Activated naive CD8-positive, alpha-beta T cell treated with anti-CD3 and anti-CD28 coated beads, Interleukin-2, amount 10 ng/mL, durations not matched to agents 7 days and 5 days (primary cell): ENCODE measurements at places on chromosomes 3 and 15. TPM values are rescaled to one million over a fixed set of nuclear protein-coding genes. Genes with fewer than 3 reads are reported as not detected.

Gene UBP1
- 73.9 TPM for total RNA-seq

DNA sequence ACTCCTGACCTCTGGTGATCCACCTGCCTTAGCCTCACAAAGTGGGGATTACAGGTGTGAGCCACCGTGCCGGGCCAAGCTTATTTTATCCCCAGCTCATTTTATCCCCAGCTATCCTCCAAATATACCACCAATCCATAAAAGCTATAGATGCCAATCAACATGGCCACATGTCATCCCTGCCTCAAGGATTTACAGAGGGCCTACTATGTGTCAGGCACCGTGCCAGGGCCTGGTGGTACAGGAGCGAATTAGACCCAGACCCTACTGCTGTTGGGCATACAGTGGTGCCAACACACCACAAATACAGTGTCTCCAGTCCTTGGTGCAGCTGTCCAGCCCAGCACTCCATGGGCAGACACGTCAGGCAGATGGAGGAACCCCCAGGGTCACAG is 73.4 kb downstream of the SCN5A start:
- DNase-seq: no peak
- peaks cover 2% of the 10 kb centered on the region for H3K27me3 ChIP-seq
- H3K27ac ChIP-seq: no peak overlapping the region
- H3K36me3 ChIP-seq: no peaks in the 10 kb centered on the region
- no peaks in the 10 kb centered on the region for H3K4me1 ChIP-seq

Gene PTPN9
- 35.8 TPM for total RNA-seq

GRCh38 chr3:142574665-142575064 is 3.9 kb downstream of the ATR start:
- H3K36me3 ChIP-seq: peaks cover 14% of the 10 kb centered on the region
- H3K4me1 ChIP-seq: peaks cover 37% of the 10 kb centered on the region
- DNase-seq: no peak
- H3K4me3 ChIP-seq: no peak overlapping the region
- H3K27ac ChIP-seq: peak overlapping the region; percentile 40

- H3K36me3 ChIP-seq: no peaks in the 10 kb centered on the region
- peaks cover 21% of the 10 kb centered on the region for H3K4me1 ChIP-seq
- no peak overlapping the region for H3K4me3 ChIP-seq
- H3K27me3 ChIP-seq: no peaks in the 10 kb centered on the region
Measured at GRCh38 chr3:133469140-133469731, 69.4 kb downstream of the BFSP2 start.

GRCh38 chr3:87798567-87798947 is 260.2 kb downstream of the CGGBP1 start:
- no peaks in the 10 kb centered on the region for H3K36me3 ChIP-seq
- peaks cover 43% of the 10 kb centered on the region for H3K27me3 ChIP-seq
- H3K4me1 ChIP-seq: no peaks in the 10 kb centered on the region
- DNase-seq: no peak

Gene CAV3
- total RNA-seq: not detected

Gene CACNA1D
- not detected for total RNA-seq

Gene RUBCN
- 55.1 TPM for total RNA-seq

GRCh38 chr3:183824761-183825455 is 469 bp downstream of the MAP6D1 start:
- H3K27ac ChIP-seq: no peak overlapping the region
- peak overlapping the region; percentile 69 for H3K4me3 ChIP-seq
- H3K36me3 ChIP-seq: peaks cover 2% of the 10 kb centered on the region
- H3K4me1 ChIP-seq: peaks cover 8% of the 10 kb centered on the region
- DNase-seq: peak; percentile 55
- peaks cover 5% of the 10 kb centered on the region for H3K27me3 ChIP-seq

DNA sequence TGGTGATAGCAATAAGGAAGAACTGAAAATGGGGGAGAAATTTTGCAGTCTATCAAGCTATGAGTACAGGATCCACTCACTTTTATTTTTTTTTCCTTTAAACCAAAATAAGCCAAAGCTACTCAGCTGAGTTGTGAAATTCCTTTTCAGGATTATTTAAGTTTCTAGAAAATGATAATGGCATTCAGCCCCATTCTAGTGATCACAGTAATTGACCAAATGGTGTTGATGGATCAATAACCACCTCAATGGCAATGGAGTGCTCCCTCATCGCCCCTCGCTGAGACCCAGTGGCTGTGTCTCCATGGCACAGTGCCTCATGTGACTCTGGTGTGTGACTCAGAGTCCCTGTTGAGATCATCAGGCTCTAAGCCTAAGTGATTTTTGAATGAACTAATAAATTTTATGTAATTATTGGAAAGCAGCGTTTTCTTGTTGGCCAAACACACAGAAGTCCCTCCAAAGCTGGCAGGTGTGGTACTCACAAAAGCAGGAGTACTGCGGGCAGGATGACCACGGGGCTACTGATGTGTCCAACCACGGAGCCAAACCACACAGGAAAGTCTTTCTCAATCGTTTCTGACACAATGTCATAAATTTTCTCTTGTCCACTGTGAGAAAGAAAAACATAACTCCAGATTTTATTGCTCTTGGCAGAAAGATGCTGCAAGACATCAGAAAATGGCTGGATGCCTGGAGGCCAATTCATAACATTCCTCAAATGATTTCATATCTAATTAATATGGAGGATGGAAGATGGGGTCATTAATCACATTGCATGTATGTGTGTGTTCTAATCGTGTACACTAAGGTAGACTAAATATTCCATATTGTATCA is 14.4 kb upstream of the STARD5 start:
- H3K4me1 ChIP-seq: no peaks in the 10 kb centered on the region
- no peaks in the 10 kb centered on the region for H3K27me3 ChIP-seq
- no peak for DNase-seq
- no peaks in the 10 kb centered on the region for H3K36me3 ChIP-seq
- H3K4me3 ChIP-seq: no peak overlapping the region
- H3K27ac ChIP-seq: no peak overlapping the region

DNA sequence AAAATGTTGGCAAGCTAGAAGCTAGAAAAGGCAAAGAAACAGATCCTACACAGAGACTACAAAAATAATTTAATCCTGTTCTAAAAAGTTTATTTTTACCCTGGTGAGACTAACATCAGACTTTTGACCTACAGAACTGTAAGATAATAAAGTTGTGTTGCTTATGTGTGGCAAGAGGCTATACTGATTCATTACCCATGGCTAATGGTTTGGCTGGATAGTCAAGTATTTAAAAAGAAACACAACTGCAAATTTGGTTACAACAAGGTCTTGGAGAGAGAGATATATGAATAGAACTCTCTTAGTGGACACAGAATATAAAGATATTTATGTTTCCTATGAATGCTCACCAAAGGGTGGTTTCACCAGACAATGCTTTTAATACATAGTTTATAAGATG is 364.2 kb upstream of the PLSCR5 start:
- H3K4me1 ChIP-seq: no peaks in the 10 kb centered on the region
- H3K27me3 ChIP-seq: no peaks in the 10 kb centered on the region
- DNase-seq: no peak
- H3K27ac ChIP-seq: no peak overlapping the region
- no peaks in the 10 kb centered on the region for H3K36me3 ChIP-seq

GRCh38 chr15:19987389-19988048 is 554.1 kb downstream of the GOLGA6L6 start:
- H3K27me3 ChIP-seq: no peaks in the 10 kb centered on the region
- H3K27ac ChIP-seq: no peak overlapping the region
- DNase-seq: no peak

Gene FAM81A
- 2.2 TPM for total RNA-seq

- no peaks in the 10 kb centered on the region for H3K36me3 ChIP-seq
- H3K4me3 ChIP-seq: peak within 1 kb of the TSS; percentile 86
- H3K27ac ChIP-seq: peak within 1 kb of the TSS; percentile 72
- DNase-seq: peak; percentile 69
Measured at GRCh38 chr15:75647370-75648155, at the start of gene SNX33. Gene SNX33 (plus strand): TSS chr15:75647912. CDS start chr15:75649103, 1,191 bp downstream.

Gene RARRES1
- total RNA-seq: not detected

- H3K4me3 ChIP-seq: no peak overlapping the region
- peaks cover 5% of the 10 kb centered on the region for H3K36me3 ChIP-seq
Measured at GRCh38 chr15:41799488-41799805, 25.2 kb downstream of the MAPKBP1 start.

DNA sequence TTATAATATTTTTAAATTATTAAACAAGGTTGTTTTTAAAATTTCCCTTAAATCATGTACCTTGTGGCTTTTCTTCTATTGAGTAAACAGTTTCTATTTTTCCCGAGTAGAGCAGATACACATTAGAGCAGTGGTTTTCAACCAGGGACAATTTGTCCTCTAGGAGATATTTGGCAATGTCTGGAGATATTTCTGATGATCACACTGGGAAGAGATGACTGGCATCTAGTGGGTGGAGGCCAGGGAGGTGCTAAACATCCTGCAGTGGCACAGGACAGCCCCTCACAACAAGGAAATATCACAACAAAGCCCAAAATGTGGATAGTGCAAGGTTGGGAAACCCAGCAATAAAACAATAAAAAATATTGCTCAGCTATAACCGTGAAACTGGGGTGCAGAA is 113.0 kb upstream of the PTPRG start:
- no peak overlapping the region for H3K27ac ChIP-seq
- H3K27me3 ChIP-seq: no peaks in the 10 kb centered on the region
- no peaks in the 10 kb centered on the region for H3K36me3 ChIP-seq
- DNase-seq: no peak
- H3K4me3 ChIP-seq: no peak overlapping the region

DNA sequence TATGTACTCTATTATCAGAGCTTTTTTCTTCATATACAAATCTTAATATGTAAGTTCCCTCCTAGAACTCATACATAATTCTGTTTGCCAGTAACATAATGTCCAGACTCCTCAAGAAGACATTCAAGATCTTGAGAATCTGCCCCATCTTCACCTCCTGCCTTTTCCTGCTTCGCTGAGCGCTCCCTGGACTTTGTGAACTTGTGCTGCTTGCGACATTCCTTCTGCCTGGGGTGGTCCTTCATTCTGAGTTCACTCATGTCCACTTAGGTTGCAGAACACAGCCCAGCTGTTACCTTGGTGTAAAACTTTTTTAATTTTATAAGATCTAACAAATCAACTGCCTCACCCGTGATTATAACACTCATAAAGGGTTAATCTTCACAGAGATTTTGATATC is 478.5 kb upstream of the EPHA3 start:
- no peak overlapping the region for H3K27ac ChIP-seq
- no peaks in the 10 kb centered on the region for H3K4me1 ChIP-seq
- no peaks in the 10 kb centered on the region for H3K36me3 ChIP-seq
- DNase-seq: no peak
- H3K4me3 ChIP-seq: no peak overlapping the region

DNA sequence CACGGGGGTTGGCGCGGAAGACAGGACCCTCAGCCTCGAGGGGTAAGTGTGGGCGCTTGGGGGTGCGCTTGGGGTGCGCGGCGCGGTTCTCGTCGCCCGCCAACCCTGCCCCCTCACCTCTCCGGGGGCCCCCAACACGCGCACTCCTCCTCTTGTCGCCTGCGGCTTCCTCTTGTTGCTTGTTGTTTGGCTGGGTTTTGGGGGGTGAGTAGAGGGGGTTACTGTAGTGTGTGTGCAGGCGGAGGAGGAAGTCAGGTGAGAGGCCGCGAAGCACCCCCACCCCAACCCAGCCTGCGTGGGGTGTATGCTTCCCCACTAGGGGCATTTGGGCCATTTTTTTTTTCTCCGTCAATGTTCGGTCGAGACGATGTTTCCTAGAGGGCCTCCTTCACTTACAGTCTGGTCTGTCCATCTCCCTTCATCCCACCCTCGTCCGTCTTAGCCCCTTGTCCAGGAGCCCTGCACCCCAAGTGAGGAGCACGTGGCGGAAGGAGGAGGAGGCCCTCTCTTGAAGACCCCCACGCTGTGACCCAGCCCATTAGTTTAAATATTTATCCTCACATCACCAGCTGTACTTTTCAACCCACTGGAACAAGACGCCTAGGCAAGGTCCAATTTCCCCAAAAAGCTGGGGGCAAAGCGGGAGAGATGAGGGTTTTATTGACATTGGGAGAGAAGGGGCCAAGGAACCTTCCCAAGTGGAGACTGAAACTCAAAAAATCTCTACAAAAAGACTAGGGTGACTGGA is 20.4 kb upstream of the SATB1 start:
- peak overlapping the region; percentile 98 for H3K27ac ChIP-seq
- H3K4me3 ChIP-seq: peak overlapping the region; percentile 99
- no peaks in the 10 kb centered on the region for H3K27me3 ChIP-seq
- H3K4me1 ChIP-seq: peaks cover 32% of the 10 kb centered on the region
- no peak for DNase-seq
- H3K36me3 ChIP-seq: peaks cover 56% of the 10 kb centered on the region

- H3K4me3 ChIP-seq: no peak overlapping the region
- H3K27me3 ChIP-seq: no peaks in the 10 kb centered on the region
- no peaks in the 10 kb centered on the region for H3K4me1 ChIP-seq
- H3K27ac ChIP-seq: no peak overlapping the region
- no peak for DNase-seq
- H3K36me3 ChIP-seq: no peaks in the 10 kb centered on the region
Measured at GRCh38 chr3:24854748-24855147, 360.1 kb upstream of the THRB start.

GRCh38 chr15:95973566-95974256 is 356.8 kb upstream of the NR2F2 start:
- H3K4me1 ChIP-seq: no peaks in the 10 kb centered on the region
- DNase-seq: no peak
- no peak overlapping the region for H3K27ac ChIP-seq
- no peak overlapping the region for H3K4me3 ChIP-seq

DNA sequence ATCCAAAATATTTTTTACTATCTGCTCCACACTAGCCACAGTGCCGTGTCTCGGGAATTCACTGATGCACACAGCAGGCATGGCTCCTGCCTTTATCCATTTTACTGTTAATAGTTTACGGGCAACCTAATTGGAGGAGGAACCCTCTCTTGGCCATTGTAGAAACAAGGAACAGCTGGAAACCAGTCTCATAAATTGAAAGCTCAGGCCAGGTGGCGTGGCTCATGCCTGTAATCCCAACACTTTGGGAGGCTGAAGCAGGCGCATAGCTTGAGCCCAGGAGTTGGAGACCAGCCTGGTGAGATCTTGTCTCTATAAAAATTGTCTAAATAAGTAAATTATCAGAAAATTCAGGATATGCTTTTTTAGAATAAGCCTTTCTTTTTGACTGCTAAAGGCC is 39.0 kb downstream of the IL5RA start:
- no peaks in the 10 kb centered on the region for H3K27me3 ChIP-seq
- no peaks in the 10 kb centered on the region for H3K4me1 ChIP-seq
- no peak overlapping the region for H3K27ac ChIP-seq
- no peak overlapping the region for H3K4me3 ChIP-seq

Gene CYP11A1
- total RNA-seq: not detected

Gene LDHAL6B
- total RNA-seq: not detected

GRCh38 chr3:73419942-73420341 is 204.8 kb downstream of the PDZRN3 start:
- H3K27ac ChIP-seq: no peak overlapping the region
- peaks cover 5% of the 10 kb centered on the region for H3K27me3 ChIP-seq

DNA sequence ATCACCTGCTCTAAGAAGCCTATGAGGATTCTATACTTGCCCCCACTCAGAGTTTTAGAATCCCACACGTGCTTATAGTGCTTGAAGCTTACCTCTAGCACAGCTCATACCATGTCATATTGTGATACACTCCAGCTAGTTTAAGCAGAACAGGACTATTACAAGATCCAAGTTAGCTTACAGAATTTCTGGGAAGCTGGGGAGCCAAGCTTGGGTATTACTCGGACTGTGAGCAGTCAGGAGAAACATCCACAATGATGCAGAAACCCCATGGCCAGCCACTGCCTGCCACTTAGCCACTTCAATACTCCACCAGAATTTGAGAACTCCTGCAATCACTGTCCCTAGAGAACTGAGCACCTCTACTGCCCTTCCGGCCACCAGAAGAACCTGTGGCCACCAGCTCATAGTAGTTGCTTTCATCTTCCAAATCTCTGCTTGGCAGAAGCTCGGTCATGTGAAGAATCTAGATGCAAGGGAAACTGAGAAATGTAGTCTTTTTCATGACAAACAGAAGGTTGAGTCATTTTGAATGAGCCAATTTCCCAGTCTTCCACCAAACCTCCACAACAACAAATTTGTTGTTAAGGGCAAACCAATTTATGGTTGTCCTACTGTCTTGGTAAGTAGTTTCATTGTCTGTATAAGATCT is 27.7 kb upstream of the SSR3 start:
- H3K27me3 ChIP-seq: no peaks in the 10 kb centered on the region
- no peak overlapping the region for H3K4me3 ChIP-seq
- H3K36me3 ChIP-seq: peaks cover 4% of the 10 kb centered on the region
- no peak overlapping the region for H3K27ac ChIP-seq
